ENCODE measurements at places on chromosomes 7 and 10.

- no peak for ATAC-seq
Measured at GRCh38 chr7:28718545-28718944, 239.6 kb downstream of the TRIL start.

DNA sequence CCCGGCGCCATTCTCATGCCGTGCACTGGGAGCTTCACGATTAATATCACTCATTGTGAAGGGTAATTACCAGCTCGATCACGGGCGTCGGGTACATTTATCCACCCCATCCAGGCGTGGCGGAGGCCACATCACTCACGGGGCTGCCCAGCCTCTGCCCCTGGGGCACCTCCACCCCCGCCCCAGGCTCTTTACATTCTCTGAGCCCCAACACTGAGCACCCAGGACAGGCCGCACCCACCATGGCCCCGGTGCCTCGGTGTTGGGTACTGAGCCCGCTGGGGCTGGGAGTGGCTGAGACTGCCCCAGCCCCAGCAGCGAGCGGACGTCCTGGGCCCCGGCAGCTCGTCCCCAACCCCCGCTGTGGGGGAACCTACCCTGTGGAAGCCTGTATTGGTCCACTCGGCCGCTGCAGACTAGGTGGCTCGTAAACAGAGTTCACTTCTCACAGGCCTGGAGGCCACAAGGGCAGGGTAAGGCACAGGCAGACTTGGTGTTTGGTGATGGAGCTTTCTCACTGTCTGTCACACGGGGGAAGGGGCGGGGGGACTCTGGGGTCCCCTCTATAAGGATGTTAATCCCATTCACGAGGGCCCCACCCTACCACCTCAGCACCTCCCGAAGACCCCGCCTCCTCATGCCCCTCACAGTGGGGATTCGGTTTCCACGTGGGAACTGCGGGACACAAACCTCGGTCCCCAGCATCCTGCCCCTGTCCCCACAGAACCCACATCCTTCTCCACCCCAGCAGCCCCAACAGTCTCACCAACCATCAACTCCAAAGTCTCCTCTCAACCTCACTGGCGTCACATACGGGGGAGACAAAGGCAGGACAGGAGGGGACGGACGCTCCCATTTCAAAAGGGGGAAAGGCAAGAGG is 184.1 kb downstream of the ELFN1 start:
- no peak for ATAC-seq

- peak; percentile 19 for ATAC-seq
Measured at GRCh38 chr10:103763374-103764202, 91.8 kb downstream of the SH3PXD2A start.

GRCh38 chr10:102564209-102564834 is 60.5 kb downstream of the SUFU start:
- no peak for ATAC-seq

- ATAC-seq: no peak
Measured at GRCh38 chr10:73228247-73228646, 18.8 kb downstream of the DNAJC9 start.

DNA sequence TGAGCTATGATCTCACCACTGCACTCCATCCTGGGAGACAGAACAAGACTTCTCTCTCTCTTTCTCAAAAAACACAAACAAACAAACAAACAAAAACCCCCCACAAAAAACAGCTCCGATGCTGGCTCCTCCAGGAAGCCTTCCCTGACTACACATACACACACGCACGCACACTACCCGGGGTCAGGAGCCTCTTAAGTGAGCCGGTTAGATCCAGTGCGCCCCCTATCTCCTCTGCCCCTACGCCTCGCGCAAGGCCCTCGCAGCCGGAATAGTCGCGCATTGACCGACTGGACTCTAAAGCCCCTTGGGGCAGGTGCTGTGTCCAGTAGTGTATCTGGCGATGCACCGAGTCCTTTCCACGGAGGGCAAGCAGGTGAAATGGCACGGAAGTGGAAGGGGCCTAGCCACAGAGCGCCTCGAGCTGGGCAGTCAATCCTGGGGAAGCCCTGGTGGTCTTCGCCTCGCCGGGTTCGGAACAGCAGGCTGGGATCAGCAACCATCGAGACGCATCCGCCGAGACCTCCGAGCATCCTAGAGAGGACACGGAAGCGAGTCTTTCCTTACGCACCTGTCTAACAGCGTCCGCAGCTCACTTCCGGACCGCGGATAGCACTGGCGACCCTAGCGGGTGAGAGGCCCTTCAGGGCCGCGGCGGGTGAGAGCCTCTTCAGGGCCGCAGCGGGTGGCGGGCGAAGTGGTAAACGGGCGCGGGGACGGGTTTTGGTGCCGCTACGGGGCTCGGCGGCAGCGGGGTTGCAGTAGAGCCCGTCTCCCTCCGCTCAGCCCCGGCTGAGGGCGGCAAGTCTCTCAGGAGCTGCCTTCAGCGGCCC is at the start of gene ZSCAN25:
TSS of gene ZSCAN25 (plus strand) at position 588 of the 833 bp plus-strand sequence. CDS start 2,661 bp downstream, outside the sequence.
- peak; percentile 97 for ATAC-seq

GRCh38 chr10:97456686-97457065 is 10.7 kb downstream of the ZDHHC16 start:
- ATAC-seq: no peak

DNA sequence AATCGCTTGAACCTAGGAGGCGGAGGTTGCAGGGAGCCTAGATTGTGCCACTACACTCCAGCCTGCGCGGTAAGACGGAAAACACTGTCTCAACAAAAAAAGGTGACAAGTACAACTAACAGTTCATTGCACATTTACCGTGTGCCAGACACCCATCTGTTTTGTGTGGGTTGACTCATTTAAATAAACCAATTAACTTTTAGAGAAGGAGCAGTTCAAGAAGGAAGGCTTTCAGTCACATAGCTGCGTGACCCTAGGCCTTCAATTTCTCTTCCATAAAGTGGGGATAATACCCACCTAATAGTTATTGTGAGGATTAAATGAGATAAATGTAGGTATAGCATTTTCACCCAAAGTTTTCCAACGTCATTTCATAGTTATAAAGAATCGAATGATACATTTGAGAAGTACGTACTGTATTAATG is 52.3 kb upstream of the KDM7A start:
- no peak for ATAC-seq

GRCh38 chr7:79050603-79051002 is 402.9 kb downstream of the MAGI2 start:
- ATAC-seq: no peak

DNA sequence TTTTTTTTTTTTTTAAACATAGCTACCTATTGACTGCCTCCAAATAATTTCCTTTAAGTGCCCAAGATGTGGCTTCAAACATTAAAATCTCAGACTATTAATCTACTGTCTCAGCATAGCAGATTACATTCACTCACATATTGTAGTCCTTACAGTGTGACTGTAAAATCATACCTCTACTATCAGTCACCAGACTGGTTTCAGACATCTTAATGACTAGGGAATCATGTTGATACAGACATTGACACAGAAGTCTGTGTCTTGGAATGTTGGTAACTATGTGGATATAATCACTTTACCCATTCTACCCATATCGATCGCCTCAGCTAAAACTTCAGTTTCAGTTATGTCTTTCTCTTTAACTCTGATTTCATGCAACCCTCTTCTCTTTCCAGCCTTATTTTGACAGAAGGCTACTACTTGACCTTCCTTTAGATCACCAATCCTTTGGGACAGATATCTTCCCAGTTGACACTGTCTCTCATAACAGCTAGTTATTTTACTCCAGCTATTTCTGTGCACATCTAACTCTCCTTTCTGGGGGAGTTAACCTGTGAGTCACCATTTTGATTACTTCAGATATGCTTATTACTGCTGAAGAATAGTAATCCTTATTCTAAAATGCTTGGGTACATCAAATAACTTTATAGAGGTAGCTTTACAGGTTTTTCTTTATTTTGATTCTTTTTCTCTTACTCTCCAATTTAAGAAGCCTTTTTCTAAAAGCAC is 7.0 kb downstream of the TNKS2 start:
- peak; percentile 51 for ATAC-seq

DNA sequence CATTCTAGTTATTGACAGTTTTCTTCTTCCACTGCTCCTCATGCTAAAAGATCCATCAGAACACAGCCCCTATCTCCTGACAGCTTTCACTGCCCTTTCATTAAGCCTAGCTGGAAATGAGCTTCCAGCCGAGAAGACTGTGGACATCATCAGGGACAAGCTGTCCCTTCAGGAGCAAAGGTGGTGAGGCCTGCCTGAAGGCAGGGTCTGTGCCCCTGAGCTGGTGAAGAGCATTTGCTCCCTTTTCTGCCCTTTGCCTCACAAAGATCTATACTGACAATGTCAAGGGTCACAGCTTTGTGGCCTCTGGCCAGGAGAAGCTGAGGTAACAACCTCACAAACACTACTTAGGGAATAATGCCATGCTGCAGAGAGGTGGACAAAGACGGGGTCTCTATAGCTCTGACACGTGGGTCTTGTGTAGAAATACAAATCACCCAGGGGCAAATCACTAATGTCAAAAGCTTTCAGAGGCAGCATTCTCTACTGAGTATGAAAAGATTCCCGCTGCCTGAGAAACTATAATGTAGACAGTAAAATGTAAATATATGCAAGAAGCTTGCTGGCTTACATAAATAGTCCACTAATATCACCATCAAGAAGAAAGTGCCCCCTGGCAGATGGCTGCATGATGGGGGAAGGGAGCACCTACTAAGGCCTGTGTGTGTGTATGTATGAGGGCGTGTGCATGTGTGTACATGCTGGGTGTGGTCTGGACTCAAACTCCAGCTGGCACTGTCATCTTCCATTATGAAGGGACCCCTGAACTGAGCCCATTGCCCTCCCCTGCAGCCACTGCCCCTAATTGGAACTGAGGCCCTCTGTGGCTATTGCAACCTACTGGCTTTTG is 55.8 kb downstream of the HBP1 start:
- ATAC-seq: no peak

DNA sequence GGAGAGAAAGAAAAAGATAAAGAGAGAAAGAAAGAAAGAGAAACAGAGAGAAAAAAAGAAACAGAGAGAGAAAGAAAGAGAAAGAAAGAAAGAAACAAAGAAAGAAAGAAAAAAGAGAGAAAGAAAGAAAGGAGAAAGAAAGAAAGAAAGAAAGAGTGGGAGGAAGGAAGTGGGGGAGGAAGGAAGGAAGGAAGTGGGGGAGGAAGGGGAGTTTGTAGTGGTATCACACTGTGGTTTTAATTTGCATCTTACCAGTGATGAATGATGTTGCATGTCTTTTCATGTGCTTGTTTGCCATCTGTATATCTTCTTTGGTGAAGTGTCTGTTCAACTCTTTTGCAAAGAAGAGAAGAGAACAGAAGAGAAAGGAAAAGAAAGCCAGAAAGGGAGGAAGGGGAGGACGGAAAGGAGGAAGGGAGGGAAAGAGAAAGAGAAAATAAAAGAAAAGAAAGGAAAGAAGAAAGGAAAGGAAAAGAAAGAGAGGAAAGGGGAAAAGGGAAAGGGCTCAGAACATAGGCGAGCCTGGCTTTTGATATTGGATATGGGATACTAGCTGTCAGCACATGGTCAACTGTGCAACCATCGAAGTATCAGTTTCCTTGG is 79.2 kb upstream of the FRMD4A start:
- ATAC-seq: peak; percentile 51

DNA sequence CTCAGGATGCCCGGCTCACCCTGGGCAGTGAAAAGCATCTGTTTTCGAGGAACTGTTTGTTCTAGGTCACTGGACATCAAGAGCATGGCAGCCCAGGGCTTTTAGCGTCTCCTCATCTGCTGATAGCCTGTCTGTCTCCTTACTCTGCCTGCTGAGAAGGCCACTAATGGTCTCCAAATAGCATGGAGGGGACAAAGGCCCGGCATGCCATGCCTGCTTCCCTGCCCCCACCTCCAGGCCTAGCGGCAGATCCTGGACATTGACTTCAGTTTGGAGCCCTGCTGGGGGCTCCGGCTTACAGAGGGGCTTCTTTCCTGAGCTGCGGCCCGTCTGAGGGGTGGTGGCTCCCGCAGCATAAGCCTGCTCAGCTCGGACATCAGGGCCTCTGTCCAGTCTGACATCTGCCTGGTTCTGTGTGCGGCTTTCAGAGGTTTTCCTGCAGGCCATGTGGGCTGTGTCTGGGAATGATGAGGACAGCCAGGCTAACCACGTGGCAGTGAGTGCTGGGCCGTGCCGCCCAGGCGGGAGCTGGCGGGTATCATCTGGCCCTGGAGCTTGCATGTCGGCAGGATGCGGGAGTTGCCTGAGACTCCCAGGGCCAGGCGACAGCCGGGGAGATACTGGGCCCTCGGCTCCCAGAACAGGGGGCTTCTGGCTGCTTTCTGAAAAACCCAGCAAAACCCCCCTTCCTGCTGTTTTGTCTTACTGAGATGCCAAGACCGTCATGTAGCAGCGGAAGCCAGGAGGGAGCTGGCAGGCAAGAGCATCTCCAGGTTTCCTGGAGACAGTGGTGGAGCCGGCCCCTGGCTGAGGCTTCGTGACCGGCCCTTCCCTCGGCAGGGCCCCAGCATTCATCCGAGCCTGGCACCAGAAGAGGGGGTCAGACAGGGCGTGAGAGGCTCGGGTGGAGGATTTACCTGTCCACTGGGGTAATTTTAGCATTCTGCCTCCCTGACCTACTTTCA is 9.2 kb downstream of the PFKFB3 start:
- ATAC-seq: no peak

- no peak for ATAC-seq
Measured at GRCh38 chr10:79049931-79050895, 18.6 kb upstream of the ZMIZ1 start.

GRCh38 chr7:53965716-53966115 is 576.5 kb upstream of the VSTM2A start:
- ATAC-seq: no peak

DNA sequence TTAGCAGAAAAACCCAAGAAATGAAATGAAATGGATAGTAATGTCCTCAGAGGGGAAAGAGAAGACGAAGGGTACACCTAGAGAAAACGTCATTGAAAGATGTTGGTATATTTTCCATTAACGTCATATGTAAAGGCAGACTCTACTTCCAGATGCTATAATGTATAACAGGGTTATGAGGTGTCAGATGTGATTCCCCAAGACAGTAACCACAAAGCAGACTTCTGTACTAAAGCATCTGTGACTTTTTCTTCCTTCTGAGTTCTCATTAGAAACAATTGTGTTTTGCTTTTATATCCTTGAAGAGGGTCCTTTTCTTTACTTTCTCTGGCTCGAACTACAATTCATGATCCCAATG is 37.4 kb downstream of the LRRC72 start:
- peak; percentile 59 for ATAC-seq

GRCh38 chr10:62374862-62375710 is 917 bp downstream of the ZNF365 start:
- ATAC-seq: no peak

GRCh38 chr7:39952374-39952773 is 2.3 kb downstream of the CDK13 start:
- ATAC-seq: no peak

DNA sequence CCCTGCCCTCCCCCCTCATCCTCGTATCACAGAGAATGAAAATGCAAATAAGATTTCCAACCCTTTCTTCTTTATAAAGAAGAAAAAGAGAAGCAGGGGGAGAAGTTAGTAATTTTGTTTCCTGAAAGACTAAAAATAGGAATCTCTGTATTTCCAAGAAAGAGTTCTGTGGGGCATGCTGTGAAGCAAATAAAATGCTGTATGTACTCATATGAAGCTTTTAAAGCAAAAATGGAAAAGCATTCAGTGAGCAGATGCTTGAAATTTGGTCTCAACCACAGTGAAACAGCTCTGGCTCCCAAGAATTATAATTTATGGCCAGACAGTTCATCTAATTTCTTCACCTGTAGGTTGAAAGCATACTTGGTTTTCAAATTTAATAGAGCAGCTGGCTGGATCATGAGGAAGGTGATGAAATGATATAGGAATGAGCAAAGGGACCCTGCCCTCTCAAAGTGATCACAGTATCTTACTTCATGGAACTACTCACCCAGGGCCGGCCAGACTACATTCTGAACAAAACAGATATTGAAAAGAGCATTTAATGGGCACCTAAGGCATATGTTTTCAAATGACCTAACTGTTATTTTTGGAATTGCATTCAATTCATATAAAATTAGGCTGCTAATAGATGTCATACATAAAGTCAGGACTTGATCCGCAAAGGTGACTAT is 31.4 kb downstream of the SVIL start:
- no peak for ATAC-seq

Data from activated CD4-positive, CD25-positive, alpha-beta regulatory T cell treated with anti-CD3 and anti-CD28 coated beads, Interleukin-2, amount 50 U/mL, for 24 hours (primary cell).